ENCODE measurements at places on chromosomes 4 and X.

DNA sequence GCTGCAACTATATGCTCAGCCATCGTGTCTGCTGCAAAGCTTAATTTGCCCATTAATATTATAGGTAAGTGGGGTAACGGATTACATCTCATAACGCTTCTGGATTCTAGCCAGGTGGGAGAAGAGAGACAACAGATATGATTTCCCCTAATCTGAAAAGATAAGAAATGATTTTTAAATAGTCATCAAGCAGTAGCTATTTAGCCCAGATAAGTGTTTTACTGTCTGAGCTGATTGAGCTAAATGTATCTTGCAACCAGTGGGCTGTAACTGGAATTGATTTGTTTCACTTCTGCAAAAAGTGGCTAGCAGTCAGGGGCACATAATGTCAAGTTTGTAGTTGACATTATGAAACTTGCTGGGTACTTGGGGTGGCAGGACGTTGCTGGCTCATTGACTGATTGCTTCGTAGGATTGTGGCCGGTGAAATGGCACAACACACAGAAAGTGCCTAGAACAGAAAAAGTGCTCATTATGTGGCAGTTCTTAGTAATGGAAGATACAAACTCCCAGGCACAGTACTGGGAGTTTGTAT is 18.5 kb downstream of the LAP3 start:
- DNase-seq: no peak

- DNase-seq: no peak
Measured at GRCh38 chr4:58940167-58940566, 1830.0 kb upstream of the IGFBP7 start.

GRCh38 chr4:142168181-142168580 is 531.8 kb downstream of the IL15 start:
- no peak for DNase-seq

GRCh38 chr4:106318511-106318910 is 2.2 kb downstream of the AIMP1 start:
- DNase-seq: no peak

GRCh38 chr4:84041426-84041825 is 457.7 kb downstream of the NKX6-1 start:
- no peak for DNase-seq

Data from sciatic nerve (tissue), 2 donors.